ENCODE measurements at places on chromosomes 1 and 21.

- DNase-seq, result no peak
These were observed 177.1 kb downstream of the TNR start for GRCh38 chr1:175566247-175566646.

- DNase-seq, result no peak
These were observed 155.6 kb upstream of the NBPF11 start for GRCh38 chr1:148307583-148308185.

DNA sequence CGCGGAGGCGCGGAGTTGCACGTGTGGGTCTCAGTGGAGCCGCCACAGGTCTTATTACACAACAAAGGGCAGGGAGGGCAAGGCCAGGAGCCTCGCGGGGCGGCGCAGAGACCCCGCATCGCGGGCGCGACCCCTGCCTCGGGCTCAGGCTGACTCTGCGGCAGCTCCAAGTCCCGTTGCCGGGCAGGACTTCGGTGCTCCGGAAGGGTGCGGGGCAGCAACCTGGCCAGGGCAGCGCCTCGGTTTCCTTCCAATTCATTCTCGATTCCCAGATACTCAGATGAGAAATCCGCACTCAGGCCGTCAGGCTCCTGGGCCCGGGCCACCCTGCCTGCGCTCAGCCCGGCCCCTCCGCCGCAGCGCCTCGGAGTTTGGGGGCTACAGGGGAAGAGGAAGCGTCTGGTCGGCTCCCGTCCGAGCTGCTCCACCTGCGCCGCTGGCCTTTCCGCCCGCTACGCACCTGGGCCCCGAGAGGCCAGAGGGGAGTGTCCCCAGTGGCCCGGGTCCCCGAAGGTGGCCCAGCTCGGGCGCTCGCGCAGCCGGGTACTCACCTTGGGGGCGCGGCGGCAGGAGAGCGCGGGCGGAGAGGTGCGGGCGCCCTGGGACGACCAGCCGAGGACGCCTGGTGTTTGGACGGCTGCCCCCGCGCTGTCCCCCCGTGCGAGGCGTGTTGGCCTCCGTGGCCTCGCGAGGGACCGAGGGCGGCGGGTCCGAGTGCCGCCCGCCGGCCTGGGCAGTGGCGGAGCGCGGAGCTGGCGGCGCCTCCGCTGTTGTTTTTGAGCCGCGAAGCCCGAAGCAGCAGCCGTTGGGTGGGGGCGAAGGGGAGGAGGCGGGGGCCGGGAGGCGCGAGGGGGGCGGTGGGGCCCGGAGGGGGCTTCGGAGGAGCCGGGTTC, 1.1 kb upstream of the PRDM16 start:
- no peak for DNase-seq

DNA sequence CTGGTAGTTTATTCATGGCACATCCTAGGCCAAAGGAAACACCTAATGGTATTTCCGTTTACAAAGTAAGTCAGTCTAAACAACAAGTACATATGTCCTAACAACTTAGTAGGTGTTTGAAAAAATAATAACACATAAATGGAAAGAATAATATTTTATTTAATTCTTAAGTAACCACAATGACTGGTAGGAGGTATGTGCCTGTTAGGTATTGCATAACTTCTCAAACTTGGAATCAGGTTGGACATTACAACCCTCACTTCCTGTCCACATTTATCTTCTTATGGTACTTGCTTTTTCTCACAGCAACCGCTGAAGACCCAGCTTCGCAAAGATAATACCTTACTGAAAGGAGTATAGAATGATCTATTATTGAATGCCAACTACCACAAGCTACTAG, 64.2 kb downstream of the VPS13D start:
- DNase-seq, result no peak

DNA sequence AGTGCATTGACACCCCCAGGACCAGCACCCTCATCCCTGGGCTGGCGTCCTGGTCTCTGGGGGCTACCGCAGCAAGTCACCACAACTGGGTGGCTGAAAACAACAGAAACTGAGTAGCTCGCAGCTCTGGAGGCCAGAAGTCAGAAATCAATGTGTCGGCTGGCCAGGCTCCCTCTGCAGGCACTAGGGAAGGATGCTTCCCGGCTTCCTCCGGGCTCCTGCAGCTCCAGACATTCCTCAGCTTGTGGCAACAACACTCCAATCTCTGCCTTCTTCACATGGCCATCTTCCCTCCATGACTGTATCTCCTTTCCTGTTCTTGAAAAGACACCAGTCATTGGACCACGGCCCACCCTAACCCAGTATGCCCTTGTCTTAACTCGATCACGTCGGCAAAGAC, 224.2 kb downstream of the NPHP4 start:
- no peak for DNase-seq

All from NCI-H2171 (cell line).